HFFc6 (cell line): ENCODE measurements at places on chromosomes 16 and 17. TPM values are rescaled to one million over a fixed set of nuclear protein-coding genes. Genes with fewer than 3 reads are reported as not detected.

SNTB2 gene
- 52.0 to 65.7 TPM (median 53.3 TPM) in 3 replicates for total RNA-seq

DNA sequence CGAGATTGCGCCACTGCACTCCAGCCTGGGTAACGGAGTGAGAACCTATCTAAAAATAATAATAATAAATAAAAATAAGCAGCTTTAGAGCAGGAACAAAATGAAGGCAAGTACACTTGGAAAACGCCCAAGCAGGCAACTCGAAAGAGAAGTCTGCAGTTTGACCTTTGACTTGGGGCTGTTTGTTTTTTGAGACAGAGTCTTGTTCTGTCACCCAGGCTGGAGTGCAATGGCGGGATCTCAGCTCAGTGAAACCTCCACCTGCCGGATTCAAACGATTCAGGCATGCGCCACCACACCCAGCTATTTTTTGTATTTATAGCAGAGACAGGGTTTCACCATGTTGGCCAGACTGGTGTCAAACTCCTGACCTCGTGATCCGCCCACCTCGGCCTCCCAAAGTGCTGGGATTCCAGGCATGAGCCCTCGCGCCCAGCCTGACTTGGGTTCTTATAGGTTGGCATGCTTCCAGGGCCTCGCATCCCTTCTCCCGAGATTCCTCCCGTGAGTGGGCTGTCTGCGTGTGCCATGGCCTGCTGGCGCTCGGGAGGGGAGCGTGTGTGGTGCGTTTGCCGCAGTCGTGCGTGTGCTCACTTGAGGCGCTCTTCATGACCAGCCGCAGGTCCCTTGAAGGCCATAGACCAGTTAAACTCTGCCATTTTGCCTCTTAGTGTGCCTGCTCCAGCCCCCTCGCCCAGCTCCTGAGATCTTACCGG lies 18.4 kb upstream of the UBE2I start:
- no peak for DNase-seq

- DNase-seq: no peak
These were observed 197.7 kb upstream of the GSE1 start for GRCh38 chr16:85415196-85416090.

- DNase-seq: no peak
These were observed 5.9 kb downstream of the ASIC2 start for GRCh38 chr17:33287096-33287725.

DNA sequence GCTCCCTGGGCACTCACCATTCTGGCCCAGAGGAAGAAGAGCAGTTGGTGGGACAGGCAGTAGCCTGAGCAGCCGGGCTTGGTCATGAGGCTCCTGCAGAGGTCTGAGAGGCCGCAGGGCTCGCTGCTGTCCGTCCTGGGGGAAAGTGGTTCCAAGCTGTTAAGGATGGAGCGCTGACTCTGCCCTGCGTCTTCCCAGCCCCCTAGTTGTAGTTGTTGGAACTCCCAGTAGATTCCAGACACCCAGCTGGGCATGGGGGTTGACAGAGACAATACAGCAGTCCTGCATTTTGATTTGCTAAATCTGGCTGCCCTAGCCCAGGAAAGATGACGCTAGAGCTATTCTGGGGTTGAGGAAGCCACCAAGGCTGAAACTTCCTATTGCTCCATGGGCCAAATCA lies 7.3 kb downstream of the C16orf89 start:
- no peak for DNase-seq

DNA sequence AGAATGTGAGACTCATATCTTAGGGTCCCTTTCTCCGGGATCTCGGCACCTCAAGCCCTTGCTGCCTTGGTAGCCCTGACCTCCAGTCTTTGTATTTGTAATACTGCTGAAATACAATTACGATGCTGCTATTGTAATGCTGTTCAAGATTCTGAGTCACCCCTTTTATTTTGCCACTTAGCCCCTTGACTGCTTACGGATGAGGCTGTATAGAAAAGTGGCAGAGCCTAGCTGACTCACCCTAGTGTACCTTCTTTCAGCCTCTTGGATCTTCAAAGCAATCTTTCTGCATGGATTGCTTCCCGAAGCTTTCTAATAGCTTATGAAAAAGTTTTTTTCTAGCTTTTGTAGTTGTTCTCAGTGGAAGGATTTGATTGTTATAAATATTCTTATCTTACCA lies 187.9 kb downstream of the KCNJ2 start:
- DNase-seq: no peak

- DNase-seq: no peak
These were observed 30.0 kb downstream of the EEF2K start for GRCh38 chr16:22235839-22236745.

CD2BP2 gene
- total RNA-seq: 78.8 to 87.6 TPM (median 79.5 TPM) in 3 replicates
